HT1080 (cell line): ENCODE measurements at places on chromosomes 16 and 17. TPM values are rescaled to one million over a fixed set of nuclear protein-coding genes. Genes with fewer than 3 reads are reported as not detected.

The ZG16 gene
- total RNA-seq: not detected in 2 replicates

The UMOD gene
- not detected in 2 replicates for total RNA-seq

The PROCA1 gene
- 0.80 and 1.3 TPM in 2 replicates for total RNA-seq

The SLFN11 gene
- 16.0 and 18.5 TPM in 2 replicates for total RNA-seq

The AANAT gene
- total RNA-seq: 0.05 TPM in 1 of 2 replicates, not detected in the other

The CACNB1 gene
- 5.2 and 5.9 TPM in 2 replicates for total RNA-seq

The KRT39 gene
- not detected in 2 replicates for total RNA-seq
